Caudate nucleus (tissue), 63 donors: ENCODE measurements at places on chromosomes 16 and 17.

DNA sequence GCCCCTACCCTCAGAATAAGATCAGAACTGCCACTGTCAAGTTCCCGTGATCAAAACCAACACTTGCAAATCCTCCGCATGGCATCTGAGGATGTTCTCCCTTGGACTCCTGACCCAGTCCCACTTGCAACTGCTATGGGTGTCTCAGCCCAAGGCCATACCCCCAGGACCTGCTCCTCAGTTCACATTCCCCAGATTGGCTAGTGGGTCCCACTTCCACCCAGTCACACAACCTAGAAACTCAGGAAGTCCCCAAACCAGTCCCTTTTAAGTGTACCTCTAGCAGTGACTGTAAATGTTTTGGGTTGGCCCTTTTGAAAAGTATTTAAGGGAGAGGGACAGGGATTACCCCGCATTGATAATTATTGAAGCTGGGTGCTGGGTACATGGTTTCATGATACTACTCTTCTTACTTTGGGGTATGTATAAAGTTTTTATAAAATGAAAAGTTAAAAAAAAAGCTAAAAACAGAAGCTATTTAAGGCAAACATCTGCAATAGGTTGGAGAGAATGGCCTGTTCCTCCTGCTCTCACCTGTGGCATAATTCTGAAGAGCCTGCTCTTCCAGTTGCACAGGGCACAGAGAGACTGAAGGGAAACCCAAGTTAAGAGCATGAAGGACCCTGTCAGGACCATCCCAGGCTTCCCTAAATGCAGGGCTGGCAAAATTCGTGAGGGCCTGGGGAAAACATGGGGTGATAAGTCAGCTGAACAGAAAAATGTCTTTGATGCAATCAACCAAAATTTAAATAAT is 42.5 kb downstream of the ERN1 start:
- no peak for DNase-seq

DNA sequence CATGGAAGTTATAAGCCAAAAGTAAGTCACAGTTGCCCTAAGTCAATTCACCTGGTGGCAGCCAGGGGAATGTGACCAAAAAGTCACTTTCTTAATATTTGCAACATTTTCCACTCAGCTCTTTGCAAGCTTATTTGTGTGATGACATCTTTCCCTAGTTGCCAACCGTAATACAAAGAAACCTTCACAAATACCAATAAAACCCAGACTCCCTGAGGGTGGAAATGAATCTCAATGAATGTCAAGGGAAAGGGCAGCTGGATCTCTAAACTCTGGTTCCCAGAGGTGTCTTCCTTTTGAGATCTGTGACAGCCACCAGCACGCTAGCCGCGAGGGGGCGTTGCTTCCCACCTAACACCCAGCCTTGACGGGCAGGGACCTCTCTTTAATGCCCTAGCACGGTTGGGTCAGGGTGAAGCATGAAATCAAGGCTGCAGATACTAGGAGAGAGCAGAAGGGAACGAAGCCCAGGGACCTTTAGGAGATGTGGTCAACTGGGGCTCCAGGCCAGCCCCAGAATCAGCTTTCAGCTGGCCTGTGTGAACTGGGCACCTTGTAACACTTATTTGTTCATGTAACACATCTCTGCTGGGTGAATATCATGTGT is 82.2 kb downstream of the CMC2 start:
- DNase-seq = no peak

DNA sequence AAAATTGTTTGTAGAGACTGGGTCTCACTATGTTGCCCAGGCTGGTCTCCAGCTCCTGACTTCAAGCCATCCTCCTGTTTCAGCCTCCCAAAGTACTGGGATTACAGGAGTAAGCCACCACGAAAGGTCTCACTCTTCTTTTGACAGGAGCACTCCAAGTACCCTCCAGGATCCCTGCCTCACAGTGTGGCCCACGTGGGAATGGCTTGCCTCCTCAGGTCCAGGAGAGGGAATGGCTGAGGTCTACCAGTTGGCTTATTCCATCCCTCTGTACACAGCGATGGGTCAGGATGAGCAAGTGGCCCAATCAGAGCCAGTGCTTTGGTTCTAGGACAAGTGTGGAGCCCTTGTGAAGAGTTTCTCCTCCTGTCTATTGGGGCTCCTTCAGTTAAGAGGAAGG is 73.7 kb upstream of the ZNF423 start:
- DNase-seq = no peak

DNA sequence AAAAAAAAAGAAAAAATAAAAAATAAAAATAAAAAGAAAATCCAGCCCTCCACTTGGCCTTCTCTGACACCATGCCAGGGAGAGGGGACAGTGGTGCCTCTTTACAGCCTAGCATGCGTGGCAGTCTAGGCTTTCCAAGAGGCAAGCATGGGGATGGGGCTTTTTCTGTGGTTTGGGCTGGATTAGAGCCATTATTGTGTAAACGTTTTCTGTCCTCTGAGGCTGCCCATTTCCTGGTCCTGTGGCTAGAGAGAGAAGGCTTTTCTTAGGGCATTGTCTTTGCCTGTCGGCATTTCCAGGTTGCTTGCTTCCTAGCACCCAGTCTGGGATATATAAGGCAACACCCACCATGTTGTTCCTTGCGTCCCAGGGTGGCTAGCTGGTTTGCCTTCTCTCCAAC is 2.7 kb upstream of the DHRS7B start:
- DNase-seq = no peak

DNA sequence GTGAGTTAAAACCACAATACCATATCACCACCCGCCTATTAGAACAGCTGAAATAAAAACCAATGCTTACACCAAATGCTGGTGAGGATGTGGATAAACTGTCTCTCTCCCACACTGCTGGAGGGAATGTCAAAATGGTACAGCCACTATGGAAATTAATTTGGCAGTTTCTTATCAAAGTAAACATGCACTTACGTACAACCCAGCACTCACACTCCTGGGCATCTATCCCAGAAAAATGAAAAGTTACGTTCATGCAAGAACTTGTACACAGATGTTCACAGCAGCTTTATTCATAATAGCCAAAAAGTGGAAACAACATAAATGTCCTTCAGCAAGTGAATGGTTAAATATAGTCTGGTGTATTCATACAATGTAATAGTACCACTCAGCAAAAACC is 173.2 kb upstream of the MYOCD start:
- DNase-seq = no peak
